ENCODE measurements at places on chromosomes 7 and 10. TPM values are rescaled to one million over a fixed set of nuclear protein-coding genes. Genes with fewer than 3 reads are reported as not detected.

GRCh38 chr10:69446229-69446628 lies 5.0 kb upstream of the TSPAN15 start:
- no peaks in the 10 kb centered on the region for H3K27me3 ChIP-seq
- H3K4me1 ChIP-seq = no peaks in the 10 kb centered on the region
- H3K4me3 ChIP-seq = no peak overlapping the region
- no peak for DNase-seq
- no peaks in the 10 kb centered on the region for H3K36me3 ChIP-seq
- H3K27ac ChIP-seq = no peak overlapping the region

TACR2 gene
- not detected for total RNA-seq

TBXAS1 gene
- total RNA-seq = 20.7 TPM

ZNHIT1 gene
- 51.8 TPM for total RNA-seq

DNA sequence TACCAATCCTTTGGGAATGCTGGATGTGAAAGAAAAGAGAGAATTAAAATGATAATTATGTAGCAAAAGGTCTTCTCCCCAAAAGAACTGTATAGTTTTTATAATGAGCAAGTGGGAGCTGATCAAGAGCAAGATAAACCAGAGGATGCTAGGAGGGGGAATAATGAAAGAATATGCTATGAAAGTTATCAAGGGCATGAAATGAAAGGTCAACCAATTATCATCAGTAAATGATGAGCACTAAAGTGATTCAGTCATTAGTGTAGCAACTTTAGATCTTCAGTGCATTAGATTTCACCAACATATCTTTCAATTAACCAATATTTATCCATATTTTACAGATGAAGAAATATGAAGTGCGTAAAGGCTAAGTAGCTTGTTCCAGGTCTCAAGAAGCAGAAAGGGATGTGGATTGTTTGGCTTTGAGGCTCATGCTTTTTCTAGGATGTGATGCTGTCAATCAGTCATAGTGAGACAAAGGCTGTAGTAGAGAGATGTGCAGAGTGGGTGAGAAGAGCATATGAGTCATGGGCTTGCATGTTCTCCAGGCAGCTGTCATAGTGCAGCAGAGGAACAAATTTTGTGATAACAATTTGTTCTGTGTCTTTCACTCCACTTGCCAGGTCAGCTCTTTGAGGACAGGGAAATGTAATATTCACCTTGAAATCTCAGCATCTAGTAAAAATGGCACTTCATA lies 5.7 kb upstream of the OR2F2 start:
- DNase-seq = no peak
- no peak overlapping the region for H3K4me3 ChIP-seq
- H3K36me3 ChIP-seq = no peaks in the 10 kb centered on the region
- H3K4me1 ChIP-seq = no peaks in the 10 kb centered on the region

DNA sequence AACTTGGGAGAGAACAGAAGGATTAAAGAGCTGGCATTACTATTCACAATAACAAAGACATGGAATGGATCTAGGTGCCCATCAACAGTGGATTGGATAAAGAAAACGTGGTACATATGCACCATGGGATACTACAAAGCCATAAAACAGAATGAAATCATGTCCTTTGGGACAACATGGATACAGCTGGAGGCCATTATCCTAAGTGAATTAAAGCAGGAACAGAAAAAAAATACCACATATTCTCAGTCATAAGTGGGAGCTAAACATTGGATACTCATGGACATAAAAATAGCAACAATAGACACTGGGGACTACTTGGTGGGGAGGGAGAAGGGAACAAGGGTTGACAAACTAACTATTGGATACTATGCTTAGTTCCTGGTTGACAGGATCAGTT lies 133.2 kb upstream of the ITGB1 start:
- H3K27ac ChIP-seq = no peak overlapping the region
- peaks cover 19% of the 10 kb centered on the region for H3K4me1 ChIP-seq
- H3K4me3 ChIP-seq = no peak overlapping the region
- no peaks in the 10 kb centered on the region for H3K36me3 ChIP-seq

Data from GM12878 (cell line).